Activated T-cell treated with anti-CD3 and anti-CD28 coated beads, Interleukin-2, amount 50 U/mL, for 48 hours (primary cell): ENCODE measurements at places on chromosomes 6 and 20.

- no peak for DNase-seq
Observed at GRCh38 chr6:88165087-88165843, 882 bp downstream of the CNR1 start.

- no peak for DNase-seq
Observed at GRCh38 chr6:156582509-156582992, 194.6 kb upstream of the ARID1B start.

GRCh38 chr6:11233673-11234573 lies 1.5 kb upstream of the NEDD9 start:
- no peak for DNase-seq

DNA sequence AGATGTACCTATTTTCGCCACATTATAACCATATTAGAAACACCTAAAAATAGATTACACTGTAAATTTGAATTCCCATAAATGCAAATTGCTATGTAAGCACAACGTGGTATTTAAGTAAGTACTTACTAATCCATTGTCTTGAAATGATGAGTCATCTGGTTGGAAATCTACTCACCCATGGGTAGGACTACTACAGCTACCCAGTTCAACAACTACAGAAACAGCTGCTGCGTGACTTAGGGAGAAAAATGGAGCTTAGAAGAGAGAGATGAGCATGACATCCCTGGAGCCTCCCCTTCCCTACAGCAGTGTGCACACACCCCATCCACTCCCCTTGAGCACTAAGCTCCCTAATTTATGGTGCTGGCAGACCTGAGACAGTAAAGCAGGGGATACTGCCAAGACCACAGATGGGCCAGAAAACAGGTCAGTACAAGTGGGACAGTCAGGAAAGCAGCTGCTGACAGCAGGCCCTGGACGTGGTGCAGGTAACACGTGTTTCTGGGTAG lies 26.9 kb downstream of the RRAGD start:
- DNase-seq, result no peak

GRCh38 chr20:14860410-14860814 lies 523.0 kb upstream of the FLRT3 start:
- no peak for DNase-seq

DNA sequence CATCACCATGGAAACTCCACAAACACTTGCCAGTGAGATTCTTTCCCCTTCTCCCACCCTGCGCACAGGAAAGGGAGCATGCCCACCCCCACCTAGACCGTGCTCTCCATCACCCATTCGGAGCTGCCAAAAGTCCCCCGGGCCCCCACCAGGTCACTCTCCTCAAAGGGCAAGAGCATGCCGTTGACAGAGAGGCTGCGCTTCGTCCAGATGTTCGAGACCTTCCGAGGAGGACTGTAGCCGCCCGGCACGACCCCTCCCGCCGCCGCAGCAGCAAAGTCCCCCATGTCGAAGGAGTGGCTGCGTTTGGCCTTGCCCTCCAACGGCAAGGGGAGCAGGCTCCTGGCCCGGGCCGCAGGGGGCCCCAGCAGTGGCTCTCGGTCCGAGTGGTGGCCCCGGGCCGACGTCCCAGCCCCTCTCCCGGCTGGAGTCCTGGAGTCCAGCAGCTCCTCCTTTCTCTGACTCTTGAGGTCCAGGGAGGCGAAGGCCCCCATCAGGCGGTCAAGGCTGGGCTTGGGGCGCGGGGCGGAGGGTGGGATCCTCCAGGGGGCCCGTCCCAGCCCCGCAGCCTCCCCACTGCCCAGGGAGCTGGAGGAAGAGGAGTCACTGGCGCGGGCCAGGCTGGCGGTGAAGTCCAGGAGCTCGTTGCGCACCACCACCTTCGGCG lies 195.2 kb downstream of the LRFN2 start:
- DNase-seq, result no peak

GRCh38 chr20:33866398-33867100 lies 55.4 kb downstream of the CHMP4B start:
- DNase-seq, result no peak
